Stimulated activated CD4-positive, alpha-beta T cell treated with anti-CD3 and anti-CD28 coated beads, Interleukin-15, amount 100 ng/mL, for 1 hour (primary cell): ENCODE measurements at places on chromosomes 7 and 10.

DNA sequence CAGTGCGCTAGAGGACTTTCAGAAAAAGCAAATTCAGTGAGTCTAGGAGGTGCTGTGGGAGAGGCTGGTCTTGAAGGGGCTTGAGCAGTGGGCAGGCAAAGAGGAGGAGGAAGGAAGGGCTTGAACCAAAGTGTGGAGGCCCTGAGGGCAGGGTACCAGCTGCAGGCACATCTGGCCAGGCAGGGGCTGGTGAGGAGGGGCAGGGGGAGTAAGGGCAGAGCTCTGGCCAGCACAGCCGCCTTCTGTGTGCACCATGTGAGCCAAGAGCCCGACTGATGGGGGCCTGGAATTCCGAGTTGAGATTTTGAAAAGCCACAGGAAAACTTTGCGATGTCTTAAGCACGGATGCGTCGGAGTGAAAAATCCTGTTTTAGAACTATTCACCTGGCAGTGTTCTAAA lies 74.5 kb downstream of the PRPF18 start:
- DNase-seq = no peak

DNA sequence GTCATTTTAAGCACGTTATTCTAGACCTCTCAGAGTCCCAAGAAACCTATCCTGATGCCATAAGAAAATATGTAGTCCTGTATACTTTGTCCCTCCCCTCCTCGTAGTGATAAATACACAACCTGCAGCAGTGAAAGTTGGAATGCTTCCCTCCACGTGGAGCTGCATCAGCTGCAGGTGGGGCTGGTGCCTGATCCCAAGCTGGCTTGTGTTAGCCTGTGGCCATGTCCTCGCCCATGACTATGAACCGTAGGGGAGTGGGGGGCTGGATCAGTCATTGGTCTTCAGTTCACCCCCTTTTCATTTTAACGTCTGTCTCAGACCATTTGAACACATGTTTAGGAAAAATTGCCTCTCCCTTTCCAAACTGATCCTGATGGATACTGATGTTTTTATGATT lies 171.4 kb upstream of the HABP2 start:
- no peak for DNase-seq

- no peak for DNase-seq
Measured at GRCh38 chr10:22481687-22482539, 136.6 kb downstream of the SPAG6 start.

GRCh38 chr10:86757113-86757972 lies 924 bp downstream of the BMPR1A start:
- DNase-seq = no peak

DNA sequence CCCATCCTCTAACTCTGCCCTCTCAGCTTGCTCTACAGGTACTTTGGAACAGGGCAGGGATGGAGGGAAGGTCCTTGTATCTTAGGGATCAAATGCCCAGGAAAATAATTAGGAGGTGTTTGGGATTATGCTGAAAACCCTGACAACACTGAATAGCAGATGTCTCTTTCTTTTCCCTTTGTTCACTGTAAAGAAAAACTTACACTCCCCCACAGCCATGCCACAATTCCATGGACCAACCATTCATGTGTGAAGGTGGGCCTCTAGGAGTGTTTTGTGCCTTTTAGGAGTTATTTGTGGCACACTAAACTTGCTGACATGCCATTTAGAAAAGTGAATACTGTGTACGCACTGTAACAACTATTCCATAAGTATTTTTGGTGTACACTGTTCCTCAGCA lies 108.1 kb downstream of the SNX10 start:
- DNase-seq = no peak

- no peak for DNase-seq
Measured at GRCh38 chr10:92264249-92264648, 26.6 kb downstream of the CPEB3 start.

DNA sequence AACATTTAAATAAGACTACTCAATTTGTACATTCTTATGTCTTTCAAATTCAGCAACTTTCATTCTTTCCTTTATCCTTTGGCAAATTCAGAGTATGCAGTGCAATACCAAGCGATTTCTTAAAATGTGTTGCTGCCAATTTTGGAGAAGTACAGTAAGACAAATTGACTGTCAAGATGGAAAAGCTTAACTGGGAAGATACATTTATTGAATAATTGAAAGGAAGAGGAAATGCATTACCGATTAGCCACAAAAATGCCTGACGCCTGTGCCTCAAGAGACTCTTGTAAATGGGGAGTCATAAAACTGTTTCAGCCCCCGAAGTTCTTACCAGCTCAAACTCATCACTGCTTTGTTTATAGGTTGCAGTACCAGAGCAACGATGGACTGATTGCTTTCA lies 373.3 kb upstream of the GALNT17 start:
- no peak for DNase-seq

DNA sequence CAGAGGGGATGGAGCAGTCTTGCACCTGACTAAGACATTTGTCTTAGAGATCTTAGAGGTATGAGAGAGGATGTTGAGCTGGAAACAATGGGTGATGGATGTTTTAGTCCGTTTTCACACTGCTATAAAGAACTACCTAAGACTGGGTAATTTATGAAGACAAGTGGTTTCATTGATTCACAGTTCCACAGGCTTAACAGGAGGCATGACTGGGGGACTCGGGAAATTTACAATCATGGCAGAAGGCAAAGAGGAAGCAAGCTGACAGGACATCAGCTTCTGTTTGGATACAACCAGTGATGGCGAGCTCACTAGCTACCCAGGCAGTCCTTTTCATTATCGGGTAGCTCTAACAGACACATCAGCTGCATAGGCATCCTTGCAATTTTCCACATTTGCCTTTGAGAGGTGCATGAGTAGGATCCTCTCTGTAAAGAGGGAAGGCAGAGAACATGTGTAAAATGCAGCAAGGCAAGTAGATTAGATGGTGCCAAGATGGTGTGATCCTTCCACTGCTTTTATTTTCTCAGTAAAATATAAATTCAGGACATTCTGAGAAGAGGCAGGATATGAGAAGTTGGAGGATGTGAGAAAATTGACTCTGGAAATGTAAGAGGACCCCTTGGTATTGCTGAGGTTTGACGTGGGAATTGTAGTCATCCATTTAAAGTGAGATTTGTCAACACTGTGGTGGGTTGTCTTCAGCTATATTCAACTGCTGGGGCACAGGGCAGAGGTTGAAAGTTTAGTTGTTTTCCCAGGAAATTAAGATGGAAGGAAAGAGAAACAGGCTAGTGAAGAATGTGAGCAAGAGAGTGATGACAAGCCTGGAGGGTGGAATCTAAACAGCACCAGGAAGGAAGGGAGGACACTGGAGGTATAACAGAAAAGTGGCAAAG lies 1140.0 kb upstream of the AUTS2 start:
- no peak for DNase-seq

- no peak for DNase-seq
Measured at GRCh38 chr10:14259696-14260566, 70.8 kb downstream of the FRMD4A start.

DNA sequence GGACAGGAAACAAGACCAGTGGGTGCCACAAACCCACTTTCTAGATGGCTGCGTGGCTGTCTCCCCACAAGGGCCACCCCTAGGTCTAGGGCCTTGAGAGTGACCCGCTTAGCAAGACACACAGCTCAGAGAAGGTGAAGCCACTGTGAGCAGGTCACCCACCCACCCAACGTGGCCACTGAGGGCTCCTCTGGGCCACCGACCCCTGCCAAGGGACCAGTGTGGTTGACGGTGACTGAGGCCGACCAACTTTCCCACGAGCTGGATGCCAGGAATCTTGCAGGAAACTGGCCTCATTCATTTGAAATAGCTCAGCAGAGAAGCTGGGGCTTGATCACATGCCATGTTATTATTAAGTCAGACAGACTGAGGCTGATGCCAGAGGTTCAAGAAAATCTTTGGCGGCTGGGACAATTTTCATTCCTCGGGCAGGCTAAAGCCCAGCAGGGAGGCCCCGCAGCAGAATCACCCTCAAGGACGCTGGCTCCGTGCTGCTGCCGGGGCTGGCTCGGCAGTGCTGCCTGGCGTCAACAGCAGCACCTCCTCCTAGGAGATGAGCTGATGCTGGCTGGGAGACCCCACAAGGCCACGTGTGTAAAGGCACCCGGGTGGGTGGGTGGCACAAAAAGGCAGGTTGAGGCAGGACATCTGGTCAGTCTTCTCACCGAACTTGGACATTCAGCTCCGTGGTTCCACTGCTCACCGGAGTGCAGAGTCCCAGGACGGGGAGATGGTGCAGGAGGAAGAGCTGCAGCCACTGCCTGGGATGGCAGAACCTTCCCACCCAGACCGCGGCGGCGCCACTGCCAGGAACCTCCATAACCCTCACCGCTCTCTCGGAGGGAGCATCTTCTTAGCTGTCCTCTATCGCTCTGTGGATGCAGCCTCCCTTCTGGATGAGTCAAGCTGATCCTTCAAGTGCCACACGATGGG lies 57.8 kb downstream of the ZRANB1 start:
- no peak for DNase-seq

DNA sequence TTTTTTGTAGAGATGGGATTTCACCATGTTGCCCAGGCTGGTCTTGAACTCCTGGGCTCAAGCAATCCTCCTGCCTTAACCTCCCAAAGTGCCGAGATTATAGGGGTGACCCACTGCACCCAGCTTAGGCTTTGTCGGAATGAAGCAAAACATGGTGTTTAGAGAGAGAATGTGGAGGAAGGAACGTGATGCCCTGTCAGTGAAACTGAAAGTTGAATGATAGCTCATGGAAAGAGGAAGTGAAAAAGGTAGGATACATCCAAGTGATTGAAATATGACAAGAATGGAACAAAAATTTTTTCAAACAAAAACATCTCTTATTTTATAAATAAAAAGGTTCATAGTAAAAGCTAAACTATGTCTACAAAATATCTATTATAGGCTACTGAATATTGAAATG lies 5.9 kb downstream of the AKAP9 start:
- no peak for DNase-seq

- DNase-seq = no peak
Measured at GRCh38 chr7:47183862-47184590, 397.9 kb downstream of the TNS3 start.

DNA sequence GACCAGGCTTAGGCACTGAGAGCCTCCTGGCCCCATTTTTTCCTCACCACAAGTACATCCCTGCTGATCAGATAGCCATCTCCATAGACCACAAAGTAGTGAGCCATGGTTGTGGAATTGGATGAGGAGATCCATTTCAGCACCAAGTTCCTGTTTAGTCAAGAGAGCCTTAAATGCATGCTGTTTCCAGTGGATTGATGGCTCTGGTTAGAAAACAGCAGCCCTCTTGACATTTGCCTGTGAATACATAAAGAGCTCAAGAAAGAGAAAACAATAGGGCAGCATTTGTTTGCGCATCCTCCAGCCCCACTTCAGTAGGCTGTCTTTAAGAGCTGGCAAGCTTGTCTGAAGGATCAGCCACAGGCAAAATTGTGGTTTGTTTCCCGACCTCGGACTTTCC lies 251.2 kb downstream of the POU6F2 start:
- no peak for DNase-seq

DNA sequence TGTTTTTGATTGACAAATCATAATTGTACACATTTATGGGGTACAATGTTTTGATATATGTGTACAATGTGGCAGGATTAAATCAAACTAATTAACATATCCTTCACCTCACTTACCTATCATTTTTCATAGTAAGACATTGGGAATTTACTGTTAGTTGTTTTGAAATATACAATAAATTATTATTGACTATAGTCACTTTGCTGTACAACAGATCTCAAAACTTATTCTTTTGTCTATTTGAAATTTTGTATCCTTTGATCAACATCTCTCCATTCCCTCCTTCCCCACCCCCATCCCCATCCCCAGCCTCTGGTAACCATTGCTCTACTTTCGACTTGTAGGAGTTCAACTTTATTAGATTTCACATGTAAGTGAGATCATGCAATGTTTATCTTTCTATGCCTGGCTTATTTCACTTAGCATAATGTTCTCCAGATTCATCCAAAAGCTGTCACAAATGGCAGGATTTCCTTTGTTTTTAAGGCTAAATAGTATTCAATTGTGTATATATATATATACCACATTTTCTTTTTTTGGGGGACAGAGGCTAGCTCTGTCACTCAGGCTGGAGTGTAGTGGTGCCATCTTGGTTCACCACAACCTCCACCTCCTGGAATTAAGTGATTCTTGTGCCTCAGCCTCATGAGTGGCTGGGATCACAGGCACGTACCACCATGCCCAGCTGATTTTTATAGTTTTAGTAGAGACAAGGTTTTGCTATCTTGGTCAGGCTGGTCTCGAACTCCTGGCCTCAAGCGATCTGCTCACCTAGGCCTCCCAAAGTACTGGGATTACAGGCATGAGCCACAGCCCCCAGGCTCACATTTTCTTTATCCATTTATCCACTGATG lies 23.3 kb upstream of the SLC26A5 start:
- DNase-seq = no peak

GRCh38 chr10:103775776-103776175 lies 79.6 kb downstream of the SH3PXD2A start:
- no peak for DNase-seq

DNA sequence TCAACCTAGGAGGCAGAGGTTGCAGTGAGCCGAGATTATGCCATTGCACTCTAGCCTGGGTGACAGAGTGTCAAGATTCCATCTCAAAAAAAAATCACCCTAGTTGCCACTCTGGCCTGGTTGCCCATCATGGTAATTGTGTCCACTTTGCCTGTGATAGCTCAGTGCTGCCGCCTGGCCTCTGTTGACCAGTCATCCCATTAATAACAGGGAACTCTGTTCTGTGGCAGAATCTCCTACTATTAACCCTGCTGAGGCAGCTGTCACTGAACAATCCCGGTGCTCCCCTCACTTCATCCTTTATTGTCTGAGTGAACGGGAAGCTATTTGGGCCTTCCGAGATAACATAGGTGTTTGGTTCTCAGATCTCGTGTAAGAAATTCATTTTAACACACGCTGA lies 14.6 kb downstream of the ZNF3 start:
- no peak for DNase-seq

- no peak for DNase-seq
Measured at GRCh38 chr7:12570534-12571461, at the start of gene SCIN. Gene SCIN, plus strand, starts transcription at chr7:12570720. Its CDS starts 67 bp downstream, at chr7:12570787.

DNA sequence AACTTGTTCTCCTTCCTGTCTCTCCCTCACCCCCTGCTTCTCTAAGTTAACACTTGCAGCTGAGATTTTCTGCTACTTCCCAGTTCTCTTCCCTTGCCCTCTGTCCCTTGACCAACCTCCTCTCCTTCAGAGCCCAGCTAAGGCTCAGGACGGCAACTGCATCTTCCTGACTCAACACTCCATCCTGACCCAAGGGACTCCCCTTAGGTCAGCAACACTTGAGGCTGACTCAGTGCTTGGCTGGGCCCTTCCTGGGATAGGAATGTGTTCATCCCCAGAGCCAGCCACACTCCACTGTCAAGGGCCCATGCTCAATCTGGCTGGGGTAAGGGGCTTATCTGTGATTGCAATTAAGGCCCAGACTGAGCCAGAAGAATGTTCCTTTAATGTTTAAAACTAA lies 3.4 kb downstream of the CALHM2 start:
- DNase-seq = no peak

GRCh38 chr7:73446682-73447081 lies 13.1 kb downstream of the FZD9 start:
- DNase-seq = no peak

DNA sequence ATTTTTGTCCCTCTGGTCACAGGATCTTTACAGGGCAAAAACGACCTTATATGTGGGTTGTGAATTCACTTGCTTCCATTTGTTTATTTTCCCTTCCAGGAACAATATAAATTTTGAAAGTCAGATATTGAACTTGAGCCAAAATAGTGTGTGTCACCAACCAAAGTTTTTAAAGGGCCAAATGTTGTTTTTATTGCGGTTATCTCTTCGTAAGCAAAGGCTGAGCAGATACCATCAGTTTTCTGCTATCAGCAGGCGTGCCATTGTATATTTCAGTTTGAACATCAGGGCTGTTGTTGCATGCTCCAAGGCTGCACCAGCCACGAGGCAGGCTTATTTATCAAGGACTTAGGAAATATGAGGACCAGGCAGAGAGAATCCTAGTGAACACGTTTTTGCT lies 160.3 kb downstream of the PAXIP1 start:
- DNase-seq = no peak

GRCh38 chr10:101568054-101568745 lies 19.9 kb downstream of the POLL start:
- no peak for DNase-seq
